K562 (cell line): ENCODE measurements at places on chromosomes 7 and 10. TPM values are rescaled to one million over a fixed set of nuclear protein-coding genes. Genes with fewer than 3 reads are reported as not detected.

DNA sequence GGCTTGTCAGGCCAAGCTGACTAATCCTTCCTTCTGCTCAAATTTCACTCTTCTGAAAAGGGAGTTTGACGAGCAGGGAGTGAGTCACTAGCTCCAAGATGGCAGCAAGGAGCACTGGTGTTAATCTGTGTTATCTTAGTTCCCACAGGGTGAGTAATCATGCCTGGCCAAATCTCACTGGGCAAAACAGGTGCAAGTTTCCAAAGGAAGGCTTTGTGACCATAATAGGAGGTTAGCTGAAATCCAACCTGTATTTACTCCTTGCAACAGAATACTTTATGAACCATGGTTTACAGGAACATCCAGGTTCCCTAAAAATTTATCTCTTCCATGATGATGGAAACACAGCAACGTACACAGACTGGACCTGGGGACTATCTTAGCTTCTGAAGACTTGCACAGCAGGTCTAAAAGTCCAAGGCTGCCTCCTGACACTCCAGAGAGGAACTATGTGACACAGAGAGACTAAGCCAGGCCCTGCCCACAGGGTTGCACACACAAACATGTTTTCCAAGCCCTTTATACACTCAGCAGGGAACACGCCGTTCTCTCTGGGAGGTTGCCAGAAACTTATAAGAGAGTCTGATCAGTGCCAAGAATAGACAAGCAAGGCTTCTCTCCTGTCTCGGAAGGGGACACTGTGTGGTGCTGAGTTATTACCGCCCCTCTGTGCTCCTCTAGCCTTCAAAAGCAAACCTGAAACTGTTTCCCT, 46.3 kb downstream of the PDK4 start:
- no peaks in the 10 kb centered on the region for H3K36me3 ChIP-seq
- peak; percentile 62 for DNase-seq
- peak overlapping the region; percentile 69; the same call in 2 of the 3 replicates for H3K27ac ChIP-seq
- peaks cover 2% of the 10 kb centered on the region; the same call in 2 of the 3 replicates for H3K27me3 ChIP-seq

DNA sequence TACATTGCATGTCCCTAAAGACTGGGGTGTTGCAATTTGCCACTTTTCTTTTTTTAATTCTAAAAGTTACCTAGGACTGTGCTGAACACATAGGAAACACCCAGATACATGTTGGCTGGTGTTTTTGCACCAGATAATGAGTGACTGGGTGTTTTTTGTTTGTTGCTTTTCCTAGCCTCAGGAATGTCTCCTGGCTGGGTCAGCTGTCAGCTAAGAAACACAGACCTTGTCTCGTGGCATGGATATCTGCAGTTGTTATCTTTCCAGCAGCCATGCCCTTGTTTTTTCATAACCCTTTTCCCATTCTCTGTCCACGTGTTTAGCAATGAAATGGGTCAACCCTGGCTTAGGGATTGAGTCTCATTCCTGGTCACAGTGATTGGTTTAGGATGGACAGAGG, 433.9 kb upstream of the ZMIZ1 start:
- no peaks in the 10 kb centered on the region for H3K4me1 ChIP-seq
- no peak overlapping the region for H3K4me3 ChIP-seq
- H3K27me3 ChIP-seq = peaks cover 32% of the 10 kb centered on the region
- no peaks in the 10 kb centered on the region for H3K36me3 ChIP-seq

The HOXA7 gene
- not detected in 2 replicates for total RNA-seq

DNA sequence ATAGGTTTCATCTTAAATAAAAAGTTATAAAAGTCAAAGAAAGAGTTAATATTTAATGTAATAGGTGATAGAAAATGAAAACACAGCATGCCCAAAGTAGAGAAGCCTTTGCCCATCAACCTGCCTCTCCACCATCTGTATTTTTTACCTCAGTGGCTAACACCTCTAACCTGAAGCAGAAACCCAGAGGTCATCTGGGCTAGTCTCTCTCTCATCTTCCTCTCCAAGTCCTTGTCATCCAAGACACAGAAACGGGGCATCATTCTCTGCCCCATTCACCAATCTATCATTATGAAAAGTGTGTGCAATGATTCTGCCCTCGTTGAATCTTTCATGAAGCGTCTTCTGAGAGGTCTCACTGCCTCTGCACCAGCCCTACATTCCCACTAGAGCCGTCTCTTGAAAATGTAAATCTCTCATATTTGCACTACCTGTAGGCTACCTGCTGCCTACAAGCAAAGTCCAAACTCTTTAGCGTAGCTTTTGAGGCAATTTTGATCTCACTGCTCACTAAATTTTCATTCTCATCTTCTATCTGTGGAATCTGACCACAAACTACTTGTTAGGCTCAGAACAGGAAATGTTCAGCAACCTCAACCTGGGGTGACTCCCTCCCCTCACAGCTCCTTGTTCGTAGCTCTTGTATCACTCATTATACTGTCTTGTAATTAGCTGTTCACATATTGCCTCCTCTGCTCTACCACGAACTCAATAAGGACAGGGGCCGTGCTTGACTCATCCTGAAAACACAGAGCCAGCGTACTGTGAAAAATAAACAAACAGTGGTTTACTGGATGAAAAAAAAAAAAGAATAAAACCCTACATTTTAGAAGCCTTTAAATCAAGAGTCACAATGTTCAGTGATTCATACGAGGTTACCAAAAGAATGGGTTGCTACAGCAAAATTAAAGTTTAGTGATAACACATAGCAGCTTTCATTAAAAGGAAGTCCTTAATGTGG, 83.1 kb downstream of the CTNNA3 start:
- no peak overlapping the region for H3K4me3 ChIP-seq
- no peaks in the 10 kb centered on the region for H3K27me3 ChIP-seq
- no peaks in the 10 kb centered on the region for H3K36me3 ChIP-seq
- no peaks in the 10 kb centered on the region for H3K4me1 ChIP-seq
- H3K27ac ChIP-seq = no peak overlapping the region
- no peak for DNase-seq

- no peaks in the 10 kb centered on the region for H3K36me3 ChIP-seq
- peaks cover 3% of the 10 kb centered on the region; the same call in 1 of the 2 replicates for H3K4me1 ChIP-seq
- H3K27ac ChIP-seq = no peak overlapping the region
- no peak overlapping the region for H3K4me3 ChIP-seq
Observed at GRCh38 chr7:99111591-99111990, 32.3 kb downstream of the SMURF1 start.

The EPO gene
- not detected in 2 replicates for total RNA-seq

GRCh38 chr10:69425511-69426298, 9.0 kb upstream of the TACR2 start:
- no peak overlapping the region for H3K27ac ChIP-seq
- no peak for DNase-seq
- H3K4me3 ChIP-seq = no peak overlapping the region
- H3K27me3 ChIP-seq = peaks cover 20% of the 10 kb centered on the region
- no peaks in the 10 kb centered on the region for H3K36me3 ChIP-seq
- H3K4me1 ChIP-seq = peaks cover 15% of the 10 kb centered on the region; the same call in 2 of the 3 replicates

The FAM20C gene
- total RNA-seq = 0.09 and 0.20 TPM in 2 replicates

GRCh38 chr7:148941598-148942275, 57.6 kb upstream of the EZH2 start:
- no peaks in the 10 kb centered on the region for H3K36me3 ChIP-seq
- peak overlapping the region; percentile 91 for H3K27ac ChIP-seq
- H3K27me3 ChIP-seq = no peaks in the 10 kb centered on the region
- H3K4me1 ChIP-seq = peaks cover 4% of the 10 kb centered on the region; the same call in 1 of the 2 replicates

DNA sequence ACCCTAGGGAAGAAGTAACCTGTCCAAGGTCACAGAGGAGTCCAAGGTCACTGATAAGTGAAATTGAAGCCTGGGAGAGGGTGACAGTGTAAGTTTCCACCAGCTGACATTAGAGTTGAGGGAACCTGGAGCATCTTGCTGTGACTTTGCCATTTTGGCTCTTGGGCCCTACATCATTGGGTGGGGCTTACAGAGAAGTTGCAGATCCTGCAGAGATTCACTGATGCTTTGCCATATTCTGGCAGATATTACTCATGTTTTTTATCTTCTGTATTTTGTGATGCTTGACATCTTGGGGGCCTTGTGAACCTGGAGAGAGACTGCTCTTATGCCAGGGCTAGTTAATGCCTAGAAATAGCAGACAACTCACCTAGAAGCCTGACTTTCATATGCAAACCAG, 36.5 kb downstream of the SMKR1 start:
- H3K4me3 ChIP-seq = no peak overlapping the region
- H3K27me3 ChIP-seq = peaks cover 20% of the 10 kb centered on the region; the same call in 2 of the 3 replicates
- no peaks in the 10 kb centered on the region for H3K36me3 ChIP-seq
- no peaks in the 10 kb centered on the region; the same call in 1 of the 2 replicates for H3K4me1 ChIP-seq

GRCh38 chr10:28980264-28980663, 302.9 kb downstream of the BAMBI start:
- H3K36me3 ChIP-seq = no peaks in the 10 kb centered on the region
- H3K27me3 ChIP-seq = no peaks in the 10 kb centered on the region
- DNase-seq = no peak
- no peak overlapping the region for H3K27ac ChIP-seq
- peaks cover 19% of the 10 kb centered on the region; the same call in 2 of the 3 replicates for H3K4me1 ChIP-seq

The LIPM gene
- total RNA-seq = not detected in 2 replicates

DNA sequence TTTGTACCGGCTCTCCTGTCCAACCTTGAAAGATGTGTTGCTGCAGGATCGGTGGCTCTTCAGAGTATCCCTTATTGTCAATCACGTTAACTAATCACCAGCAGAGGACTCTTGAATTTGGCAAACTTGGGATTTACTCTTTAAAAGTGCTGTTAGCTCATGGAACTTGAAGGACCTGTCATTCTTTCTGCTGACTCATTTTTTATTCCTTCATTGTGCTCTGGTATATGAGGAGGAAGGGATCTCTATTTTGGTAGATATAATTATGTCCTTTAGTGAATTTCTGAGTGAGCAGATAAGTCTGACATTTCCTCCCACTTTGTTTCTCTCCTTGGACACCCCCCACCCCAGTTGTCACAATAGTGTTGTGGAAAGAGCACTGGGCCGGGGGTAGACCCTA, 175.1 kb upstream of the HDAC9 start:
- no peaks in the 10 kb centered on the region for H3K36me3 ChIP-seq
- DNase-seq = no peak
- H3K4me1 ChIP-seq = no peaks in the 10 kb centered on the region
- H3K27me3 ChIP-seq = no peaks in the 10 kb centered on the region

DNA sequence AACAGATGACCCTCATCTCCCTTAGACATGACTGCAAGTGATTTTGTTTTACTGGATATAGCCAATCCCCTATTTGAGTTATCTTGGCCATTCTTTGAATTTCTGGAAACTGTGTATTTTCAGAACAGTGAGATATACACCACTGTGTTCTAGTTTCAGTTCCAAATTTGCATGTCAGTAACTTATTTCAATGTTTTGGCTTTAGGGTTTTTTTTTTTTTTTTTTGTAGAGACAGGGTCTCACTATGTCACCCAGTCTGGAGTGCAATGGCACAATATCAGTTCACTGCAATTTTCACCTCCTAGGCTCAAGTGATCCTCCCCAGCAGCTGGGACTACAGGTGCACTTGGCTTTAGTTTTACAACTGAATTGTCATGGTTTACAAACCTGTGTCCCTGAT, 67.2 kb downstream of the ATAD1 start:
- H3K4me3 ChIP-seq = no peak overlapping the region
- no peak overlapping the region for H3K27ac ChIP-seq
- no peaks in the 10 kb centered on the region for H3K27me3 ChIP-seq
- DNase-seq = no peak
- H3K4me1 ChIP-seq = no peaks in the 10 kb centered on the region

GRCh38 chr7:31175672-31176071, 123.6 kb downstream of the ADCYAP1R1 start:
- H3K4me1 ChIP-seq = no peaks in the 10 kb centered on the region; the same call in 2 of the 3 replicates
- H3K27ac ChIP-seq = no peak overlapping the region
- peak; percentile 23 for DNase-seq
- no peak overlapping the region for H3K4me3 ChIP-seq
- H3K27me3 ChIP-seq = no peaks in the 10 kb centered on the region
- no peaks in the 10 kb centered on the region for H3K36me3 ChIP-seq

The TMEM270 gene
- not detected in 2 replicates for total RNA-seq

- no peak overlapping the region for H3K27ac ChIP-seq
- H3K4me1 ChIP-seq = no peaks in the 10 kb centered on the region
- H3K4me3 ChIP-seq = no peak overlapping the region
- H3K36me3 ChIP-seq = no peaks in the 10 kb centered on the region
- no peak for DNase-seq
Observed at GRCh38 chr10:83723080-83723479, 416.2 kb upstream of the GHITM start.

- no peak for DNase-seq
- H3K27me3 ChIP-seq = peaks cover 94% of the 10 kb centered on the region
- no peak overlapping the region for H3K4me3 ChIP-seq
- no peak overlapping the region for H3K27ac ChIP-seq
Observed at GRCh38 chr7:151819866-151820265, 57.0 kb downstream of the PRKAG2 start.

GRCh38 chr7:70886547-70886946, 245.4 kb upstream of the GALNT17 start:
- no peaks in the 10 kb centered on the region for H3K36me3 ChIP-seq
- no peaks in the 10 kb centered on the region for H3K4me1 ChIP-seq
- no peak overlapping the region for H3K27ac ChIP-seq
- no peaks in the 10 kb centered on the region for H3K27me3 ChIP-seq
- no peak overlapping the region for H3K4me3 ChIP-seq

The ZP3 gene
- 2.3 and 3.9 TPM in 2 replicates for total RNA-seq

DNA sequence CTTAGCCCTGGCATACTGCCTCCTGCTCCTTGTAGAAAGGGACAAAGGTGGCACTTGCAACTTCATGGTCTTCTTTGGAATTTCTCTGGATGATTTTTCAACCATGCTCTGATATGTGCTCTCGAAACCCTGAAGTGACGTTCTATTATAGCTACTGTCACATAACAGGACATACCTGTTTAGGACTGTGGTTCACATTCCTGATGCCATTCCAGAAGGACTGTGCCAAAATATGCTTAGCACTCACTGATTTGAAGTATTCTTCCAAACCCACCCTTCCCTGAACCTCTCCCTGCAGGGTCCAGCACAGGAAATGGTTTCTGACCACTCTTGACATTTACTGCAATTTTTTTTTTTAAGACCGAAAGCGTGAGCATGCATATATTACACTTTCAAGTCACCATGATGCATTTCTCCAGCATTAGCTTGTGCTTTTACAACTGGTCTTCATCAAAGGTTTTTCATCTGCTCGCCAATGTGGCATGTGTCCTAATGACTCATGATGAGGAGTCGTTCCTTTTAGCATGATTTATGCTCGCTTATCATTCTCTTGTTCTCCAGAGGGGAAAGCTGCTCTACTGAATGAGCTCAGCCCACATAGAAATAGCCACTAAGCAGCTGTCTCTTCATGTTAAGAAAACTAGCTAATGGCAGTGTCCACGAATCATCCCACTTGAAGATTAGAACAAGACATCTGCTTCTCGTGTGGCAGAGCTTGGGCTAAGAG, 135.2 kb downstream of the ADAM12 start:
- no peaks in the 10 kb centered on the region for H3K36me3 ChIP-seq
- DNase-seq = no peak
- peaks cover 10% of the 10 kb centered on the region; the same call in 1 of the 2 replicates for H3K27me3 ChIP-seq

DNA sequence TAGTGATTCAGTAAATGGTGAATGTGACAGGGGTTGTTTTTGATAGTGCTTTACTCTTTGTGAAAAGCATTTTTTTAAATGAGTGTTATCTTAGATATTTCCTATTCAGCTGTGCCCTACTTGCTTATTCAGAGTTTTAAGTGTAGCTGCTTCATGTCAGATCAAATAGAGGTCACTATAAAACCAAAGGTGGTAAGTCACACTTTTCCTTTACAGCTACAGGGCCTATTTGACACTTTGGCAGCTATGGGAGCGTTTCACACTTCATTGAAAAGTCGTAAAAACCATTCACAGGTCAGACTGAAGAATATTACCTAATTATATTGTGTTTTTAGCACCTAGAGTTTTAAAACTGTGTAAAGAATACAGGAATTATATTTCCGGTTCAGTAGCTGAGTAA, 67.3 kb downstream of the ANKIB1 start:
- H3K36me3 ChIP-seq = peaks cover 7% of the 10 kb centered on the region; the same call in 1 of the 3 replicates
- DNase-seq = no peak
- no peaks in the 10 kb centered on the region for H3K4me1 ChIP-seq
- no peak overlapping the region for H3K4me3 ChIP-seq
- no peak overlapping the region for H3K27ac ChIP-seq
